ENCODE measurements at places on chromosomes 4 and X. TPM values are rescaled to one million over a fixed set of nuclear protein-coding genes. Genes with fewer than 3 reads are reported as not detected.

The CT47B1 gene
- total RNA-seq, result not detected

The VSIG1 gene
- total RNA-seq, result 0.85 TPM

The CYLC1 gene
- total RNA-seq, result not detected

The TCEAL6 gene
- total RNA-seq, result not detected

The CT47A7 gene
- not detected for total RNA-seq

The SSX2 gene
- total RNA-seq, result not detected

The PWWP3B gene
- total RNA-seq, result 0.65 TPM

The MGAT4D gene
- total RNA-seq, result not detected

The IL15 gene
- total RNA-seq, result not detected

The CXXC4 gene
- total RNA-seq, result 0.42 TPM

The SLC49A3 gene
- total RNA-seq, result 0.63 TPM

The L1CAM gene
- total RNA-seq, result 1.6 TPM

The LRAT gene
- total RNA-seq, result 1.4 TPM

The MAMLD1 gene
- total RNA-seq, result 1.1 TPM

The SPANXC gene
- total RNA-seq, result not detected

The FDCSP gene
- not detected for total RNA-seq

The CABS1 gene
- not detected for total RNA-seq

The SCD5 gene
- total RNA-seq, result 26.2 TPM

The PYURF gene
- total RNA-seq, result 76.6 TPM

The ARHGAP4 gene
- 7.0 TPM for total RNA-seq

The RWDD4 gene
- 31.0 TPM for total RNA-seq

The PIR gene
- 53.9 TPM for total RNA-seq

The ITIH6 gene
- not detected for total RNA-seq

The ARAP2 gene
- total RNA-seq, result 33.4 TPM

The TRAM1L1 gene
- 1.9 TPM for total RNA-seq

The CT45A1 gene
- not detected for total RNA-seq

The STATH gene
- total RNA-seq, result not detected

The MAP3K15 gene
- total RNA-seq, result not detected

The HTRA3 gene
- 0.84 TPM for total RNA-seq
